ENCODE measurements at places on chromosomes 11 and 22. TPM values are rescaled to one million over a fixed set of nuclear protein-coding genes. Genes with fewer than 3 reads are reported as not detected.

DNA sequence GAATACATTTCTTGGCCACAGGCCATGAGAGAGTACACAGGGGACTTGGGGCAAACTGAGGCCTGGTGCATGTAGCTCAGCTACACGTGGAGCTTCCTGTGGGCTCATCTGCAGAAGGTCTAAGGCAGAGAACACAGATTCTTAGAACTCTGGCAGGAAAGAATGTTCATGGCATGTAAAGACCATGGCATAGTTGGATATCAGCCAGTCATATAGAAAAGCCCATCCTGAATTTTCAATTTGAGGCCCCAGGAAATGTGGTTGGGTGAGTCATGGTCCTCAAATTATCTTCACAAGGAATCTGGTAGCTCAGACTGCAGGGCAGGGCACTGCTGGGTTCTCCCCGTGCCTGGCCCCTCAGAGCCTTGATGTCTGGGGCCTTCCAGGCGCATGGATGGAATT, 13.7 kb upstream of the ST3GAL4 start:
- no peak for DNase-seq

DNA sequence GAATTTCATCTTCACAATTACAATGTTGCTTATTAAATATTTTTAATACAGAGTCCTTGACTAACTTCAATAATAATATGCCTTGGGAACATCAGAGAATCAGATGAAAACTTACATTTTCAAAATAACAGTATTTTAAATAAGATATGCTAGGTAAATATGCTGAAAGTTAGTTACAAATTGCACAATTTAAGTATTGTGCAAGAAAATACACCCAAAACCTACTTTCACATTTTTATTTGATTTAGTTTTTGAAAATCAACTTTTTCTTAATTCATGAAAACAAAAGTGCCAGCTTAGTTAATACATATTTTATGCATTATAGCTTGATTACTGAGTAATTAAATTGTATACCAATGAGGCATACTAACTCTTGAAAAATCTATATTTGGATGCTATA, 76.8 kb downstream of the SOX6 start:
- DNase-seq: no peak

GRCh38 chr22:28769394-28770085, 3.0 kb upstream of the CCDC117 start:
- DNase-seq: no peak

- DNase-seq: no peak
These were observed 30.1 kb downstream of the HIRA start for GRCh38 chr22:19401483-19401882.

DNA sequence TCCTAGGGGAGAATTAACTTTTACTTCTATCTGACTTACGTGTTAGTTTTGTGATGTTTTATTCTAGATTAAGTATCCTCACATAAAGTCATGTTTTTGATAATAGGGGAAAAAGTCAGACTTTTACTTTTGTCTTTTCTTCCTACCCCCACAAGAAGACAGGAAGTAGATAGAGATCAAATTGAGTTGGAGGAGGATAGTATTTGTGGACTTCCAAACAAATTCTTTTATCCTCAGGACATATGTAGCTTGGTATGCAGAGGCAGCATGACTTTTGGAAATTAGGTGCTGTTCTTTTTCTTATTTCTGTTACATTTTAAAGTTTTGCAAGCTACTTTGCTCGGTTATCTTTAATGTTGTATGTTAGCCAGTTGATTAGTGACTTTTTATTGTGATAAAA, 61.4 kb downstream of the MTMR3 start:
- no peak for DNase-seq

GRCh38 chr11:29268733-29269132, 748.1 kb downstream of the KCNA4 start:
- DNase-seq: no peak

GRCh38 chr22:47437110-47437509, 674.7 kb downstream of the TBC1D22A start:
- no peak for DNase-seq

GRCh38 chr22:44599500-44600140, 101.6 kb upstream of the RTL6 start:
- DNase-seq: no peak

DNA sequence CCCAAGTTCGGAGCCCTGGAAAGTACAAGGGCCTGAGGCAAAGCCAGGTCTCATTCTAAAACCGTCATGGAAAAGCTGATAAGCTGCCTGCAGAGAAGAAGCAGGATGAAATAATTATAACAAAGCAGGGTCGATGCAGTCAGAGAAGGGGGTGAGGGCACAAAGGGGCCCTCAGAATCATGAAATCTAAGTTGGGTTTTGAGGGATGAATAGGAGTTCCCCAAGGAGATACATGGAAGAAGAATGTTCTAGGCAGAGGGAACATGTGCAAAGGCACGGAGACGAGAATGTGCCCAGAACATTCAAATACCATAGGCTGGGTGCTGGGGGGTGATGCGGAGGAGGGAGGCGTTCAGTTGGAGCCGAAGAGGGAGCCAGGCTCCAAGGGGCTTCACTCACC, 25.0 kb downstream of the IGLL1 start:
- no peak for DNase-seq

DNA sequence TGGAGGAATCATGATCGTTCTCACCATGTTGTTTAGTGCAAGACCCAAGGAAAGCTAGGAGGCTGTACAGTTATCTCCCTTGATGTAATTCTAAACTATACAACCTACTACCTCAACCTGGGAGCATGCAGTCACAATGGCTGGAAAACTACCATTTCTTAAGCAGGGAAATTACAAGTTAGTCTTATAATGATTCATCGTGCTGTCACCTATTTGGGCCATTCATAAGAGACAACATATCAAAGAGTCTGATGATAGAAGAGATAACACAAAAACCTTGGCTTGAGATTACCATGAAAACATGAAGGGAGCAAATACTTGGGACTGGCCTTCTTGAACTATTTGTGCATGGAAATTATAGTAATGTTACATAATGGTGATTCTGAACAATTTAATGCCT, 30.5 kb upstream of the BLID start:
- DNase-seq: no peak

- DNase-seq: no peak
These were observed 45.1 kb upstream of the LMO2 start for GRCh38 chr11:33936725-33937604.

DNA sequence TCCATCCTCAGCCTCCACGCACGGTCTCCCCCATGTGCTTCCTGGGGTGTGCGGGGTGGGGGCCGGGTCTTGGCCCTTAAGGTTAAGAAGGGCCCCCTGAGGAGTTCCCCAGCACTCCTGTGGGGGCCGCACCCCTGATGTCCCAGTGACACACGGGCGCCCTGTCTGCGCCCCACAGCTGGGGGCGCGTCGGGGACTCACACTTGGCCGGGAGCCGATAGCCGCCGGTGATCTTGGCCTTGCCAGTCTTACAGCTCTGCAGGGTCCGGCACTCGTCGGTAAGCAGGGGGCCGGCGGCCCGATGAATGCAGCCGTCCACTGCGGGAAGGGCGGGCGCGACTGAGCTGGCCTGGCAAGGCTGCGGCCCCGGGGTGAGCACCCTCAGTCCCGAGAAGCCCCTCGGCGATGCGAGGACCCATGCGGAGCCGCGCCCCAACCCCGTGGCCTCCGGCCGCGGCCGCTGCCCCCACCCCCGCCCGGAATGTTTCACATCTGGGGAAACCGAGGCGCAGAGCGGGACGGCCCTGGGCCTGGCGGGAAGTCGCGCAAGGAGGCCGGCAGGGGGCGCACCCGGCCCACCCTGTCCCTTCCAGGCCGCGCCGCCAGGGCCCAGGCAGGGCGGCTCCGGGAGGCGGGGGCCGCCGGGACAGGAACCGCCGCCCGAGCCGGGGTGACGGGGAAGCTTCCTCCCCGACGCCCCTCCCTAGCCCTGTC, 13.9 kb downstream of the OTUB1 start:
- DNase-seq: peak; percentile 63

Gene RAG2
- not detected for total RNA-seq

Gene TUBA8
- total RNA-seq: 3.2 TPM

Gene DEPDC7
- 1.7 TPM for total RNA-seq
